ENCODE measurements at places on chromosomes 7 and 10.
A peak's percentile ranks its signal among the peaks of the same experiment; 100 is the strongest.

GRCh38 chr7:74399006-74399405, 54.7 kb upstream of the GTF2IRD1 start:
- no peak for DNase-seq

- no peak for DNase-seq
These were observed 301.9 kb upstream of the DGKB start for GRCh38 chr7:15204421-15204820.

DNA sequence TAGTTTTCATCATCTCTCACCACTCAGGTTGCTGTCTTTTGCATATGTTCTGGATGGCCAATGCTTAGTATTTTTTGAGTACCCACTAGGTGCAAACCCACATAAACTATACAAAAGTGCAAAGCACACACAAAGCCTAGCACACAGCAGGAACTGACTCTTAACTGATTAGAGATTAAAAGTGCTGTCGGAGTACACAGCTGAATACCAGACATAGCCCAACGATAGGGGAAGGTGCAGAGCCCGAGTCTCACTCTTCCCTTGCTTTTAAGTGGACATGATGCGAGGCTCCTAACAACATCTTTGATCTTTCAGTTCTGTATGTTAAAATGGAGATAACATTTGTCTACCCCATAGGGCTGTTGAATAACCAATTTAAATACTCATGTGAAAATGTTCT, 90.8 kb downstream of the DPY19L1 start:
- no peak for DNase-seq

DNA sequence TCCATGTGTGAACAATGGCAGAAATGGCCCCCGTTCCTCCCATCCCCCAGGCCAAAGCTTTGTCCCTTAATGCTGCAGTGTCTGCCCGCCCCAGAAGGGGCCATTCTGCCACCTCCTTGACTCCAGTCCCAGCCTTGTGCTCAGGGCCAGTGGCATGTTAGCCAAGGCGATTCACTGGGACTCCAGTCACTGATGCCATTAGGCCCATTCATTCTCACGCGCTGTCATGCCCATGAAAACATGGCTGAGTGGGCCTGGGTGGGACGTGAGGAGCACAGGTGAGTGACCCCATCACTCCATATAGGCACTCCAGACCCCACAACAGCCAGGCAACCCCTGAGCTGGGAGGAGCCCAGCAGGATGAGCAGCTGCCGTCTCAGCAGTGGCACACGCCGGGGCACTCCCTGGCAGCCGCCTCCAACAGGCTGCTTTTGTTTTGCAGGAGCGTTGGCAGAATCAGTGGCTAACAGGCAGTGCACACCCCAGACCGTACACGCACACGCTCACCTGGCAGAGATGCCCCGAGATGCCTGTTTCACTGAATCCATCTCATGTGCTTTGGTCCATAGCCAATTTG, 79.5 kb downstream of the TCERG1L start:
- DNase-seq = no peak

- no peak for DNase-seq
These were observed 48.8 kb downstream of the COL26A1 start for GRCh38 chr7:101411508-101411874.

- peak; percentile 60 for DNase-seq
These were observed 82.6 kb downstream of the PTPRE start for GRCh38 chr10:127989481-127990012.

GRCh38 chr10:91582153-91582554, 50.7 kb downstream of the PPP1R3C start:
- DNase-seq = no peak

- no peak for DNase-seq
These were observed 2.3 kb downstream of the HDAC9 start for GRCh38 chr7:18497800-18498199.

DNA sequence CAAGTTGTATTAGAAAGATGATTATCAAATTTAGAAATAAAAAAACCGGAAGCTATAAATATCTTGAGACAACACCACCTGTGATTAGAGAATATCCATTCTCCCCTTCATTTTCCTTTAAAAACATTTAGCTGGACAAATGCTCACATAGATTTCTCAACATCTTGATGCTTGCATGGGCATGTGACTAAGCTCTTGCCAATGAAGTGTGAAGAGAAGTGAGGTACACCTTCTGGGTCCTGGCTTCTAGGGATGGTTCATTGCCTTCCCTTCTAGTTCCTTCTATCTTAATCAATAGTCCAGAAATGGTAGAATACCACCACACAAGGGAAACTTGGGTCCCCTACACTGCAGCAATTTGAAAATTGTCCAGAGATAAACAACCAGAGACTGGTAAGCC, 41.0 kb downstream of the WAPL start:
- DNase-seq = no peak

- no peak for DNase-seq
These were observed 121.9 kb upstream of the RET start for GRCh38 chr10:42954766-42955492.

DNA sequence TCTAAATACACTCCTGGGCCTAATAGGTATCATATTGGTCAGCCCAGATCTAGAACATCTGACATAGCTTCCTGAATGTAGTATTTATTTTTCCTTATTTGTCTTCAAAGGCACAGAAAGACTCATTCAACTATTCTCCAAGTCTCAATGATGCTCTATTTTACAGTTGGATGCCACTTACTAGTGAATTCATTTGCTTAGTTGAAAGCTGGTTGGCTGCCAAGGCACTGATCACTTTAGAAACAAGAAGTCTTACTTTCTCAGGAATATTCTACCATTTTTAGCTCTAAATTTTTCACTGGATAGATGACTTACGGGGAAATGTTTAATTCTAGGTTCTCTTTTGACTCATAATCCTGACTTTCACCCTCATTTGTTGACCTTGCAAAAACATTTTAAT, 863.4 kb downstream of the SORCS1 start:
- DNase-seq = peak; percentile 4

GRCh38 chr10:84342584-84342983, 14.2 kb downstream of the CCSER2 start:
- DNase-seq = no peak

- no peak for DNase-seq
These were observed 20.5 kb downstream of the TRPV5 start for GRCh38 chr7:142913051-142913450.

DNA sequence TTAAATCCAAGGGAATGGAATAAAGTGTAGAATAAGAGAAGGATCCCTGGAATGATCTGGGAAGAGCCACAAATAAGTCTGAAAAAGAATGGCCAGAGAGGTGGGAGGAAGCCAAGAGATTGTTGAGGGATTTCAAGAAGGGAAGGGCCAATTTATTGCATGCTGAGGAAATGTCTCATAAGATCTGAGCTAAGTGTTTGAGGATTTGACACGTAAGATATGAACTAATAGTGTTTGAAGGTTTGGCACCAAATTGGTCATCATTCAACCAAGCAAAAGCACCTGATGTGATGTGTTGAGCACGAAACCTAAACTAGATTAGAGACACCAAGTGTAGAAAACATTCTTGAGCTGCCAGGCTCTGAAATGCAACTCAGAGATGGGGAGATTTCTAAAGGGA, 97.9 kb downstream of the TSPAN12 start:
- DNase-seq = no peak

DNA sequence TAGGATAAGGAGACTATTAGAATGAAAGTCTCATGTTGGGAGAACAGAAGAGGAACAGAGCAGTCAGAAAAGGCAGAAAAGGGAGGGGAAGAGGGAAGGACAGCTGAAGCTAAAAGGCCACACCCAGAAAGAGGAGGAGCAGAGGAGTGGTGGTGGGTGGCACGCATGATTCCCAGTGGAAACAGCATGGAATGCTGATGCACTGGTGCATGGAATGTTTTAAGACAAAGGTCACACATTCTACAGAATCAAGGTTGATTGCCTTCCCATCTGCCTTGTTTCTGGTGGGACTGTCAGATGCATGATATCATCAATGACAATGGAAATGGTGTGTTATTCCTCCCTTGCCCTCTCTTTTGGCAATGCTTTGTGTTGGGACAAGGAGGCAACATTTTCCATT, 285.4 kb upstream of the MKI67 start:
- DNase-seq = no peak

DNA sequence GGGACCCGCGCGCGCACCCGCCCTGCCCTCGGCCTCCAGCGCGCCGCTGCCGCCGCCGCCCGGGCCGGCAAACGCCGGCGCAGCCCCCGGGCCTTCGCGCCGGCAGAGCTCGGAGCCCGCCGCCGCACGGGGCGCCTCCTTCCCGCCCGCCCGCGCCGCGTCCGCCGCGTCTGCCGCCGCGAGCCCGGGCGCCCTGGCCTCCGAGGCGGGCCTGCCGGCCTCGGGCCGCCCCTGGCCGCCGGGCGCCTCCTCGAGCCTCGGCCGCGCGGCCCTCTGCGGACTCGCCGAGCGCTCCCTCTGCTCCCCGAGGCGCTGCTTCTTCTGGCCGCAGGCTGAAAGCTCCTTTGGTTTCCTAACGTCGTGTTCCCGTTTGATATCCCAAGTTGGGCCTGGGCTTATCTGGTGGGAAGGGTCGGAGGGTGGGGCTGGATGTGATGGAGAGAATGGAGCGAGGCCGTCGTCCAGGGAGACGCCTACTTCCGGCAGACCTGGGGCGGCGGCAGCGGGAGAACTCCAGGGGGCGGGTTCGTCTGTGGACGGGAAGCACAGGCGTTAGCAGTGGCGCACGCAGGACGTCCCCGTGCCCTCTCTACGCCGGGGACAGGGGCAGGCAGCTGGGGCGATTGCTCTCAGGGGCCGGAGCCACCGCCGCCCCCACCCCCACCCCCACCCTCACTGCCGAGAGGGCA, 221.0 kb downstream of the PHTF2 start:
- peak; percentile 93 for DNase-seq

GRCh38 chr7:99371376-99371920, 3.1 kb upstream of the ARPC1B start:
- no peak for DNase-seq

DNA sequence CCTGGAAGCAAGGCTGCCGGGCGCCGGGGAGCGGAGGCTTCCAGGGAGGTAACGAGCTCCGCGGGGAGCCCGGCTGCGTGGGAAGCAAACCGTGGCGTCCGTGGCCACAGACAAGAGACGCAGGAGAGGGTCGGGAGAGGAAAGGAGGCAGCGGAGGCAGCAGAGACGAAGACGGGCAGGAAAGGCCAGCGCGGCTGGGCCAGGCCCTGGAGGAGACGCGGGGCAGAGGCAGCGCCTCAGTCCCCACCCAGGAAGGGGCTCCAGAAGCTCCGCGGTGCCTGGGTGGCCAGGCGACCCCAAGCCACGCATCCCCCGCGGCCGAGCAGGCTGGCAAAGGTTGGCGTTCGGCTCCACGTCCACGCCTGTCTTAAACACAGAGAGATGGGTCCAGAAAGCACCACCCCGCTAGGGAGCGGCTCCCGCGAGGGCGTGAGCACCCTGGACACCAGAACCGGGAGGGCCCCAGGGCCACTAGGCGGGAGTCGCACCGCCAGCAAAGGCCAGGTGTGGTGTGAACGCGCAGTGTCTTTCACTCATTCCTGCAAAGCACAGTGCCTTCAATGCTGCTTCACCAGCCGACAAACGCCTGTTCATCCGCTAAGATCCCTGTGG, 97.3 kb downstream of the PTPRN2 start:
- DNase-seq = no peak

DNA sequence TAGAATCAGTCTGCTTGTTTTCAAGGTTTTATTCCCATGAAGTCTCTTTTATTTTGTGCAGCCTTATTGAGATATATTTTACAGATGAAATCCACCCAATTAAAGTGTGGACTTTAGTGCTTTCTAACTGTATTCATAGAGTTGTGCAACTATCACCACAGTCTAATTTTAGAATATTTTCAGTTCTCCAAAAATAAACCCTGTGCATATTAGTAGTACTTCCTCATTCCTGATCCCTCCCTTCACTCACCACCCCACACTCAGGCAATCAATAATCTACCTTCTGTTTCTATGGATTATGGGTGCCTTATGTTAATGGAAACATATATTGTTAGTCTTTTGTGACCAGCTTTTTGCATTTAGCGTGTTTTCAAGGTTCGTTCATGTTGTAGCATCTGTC, 185.7 kb upstream of the TMEM72 start:
- no peak for DNase-seq

GRCh38 chr10:22754296-22754695, 39.9 kb upstream of the PIP4K2A start:
- DNase-seq = no peak

DNA sequence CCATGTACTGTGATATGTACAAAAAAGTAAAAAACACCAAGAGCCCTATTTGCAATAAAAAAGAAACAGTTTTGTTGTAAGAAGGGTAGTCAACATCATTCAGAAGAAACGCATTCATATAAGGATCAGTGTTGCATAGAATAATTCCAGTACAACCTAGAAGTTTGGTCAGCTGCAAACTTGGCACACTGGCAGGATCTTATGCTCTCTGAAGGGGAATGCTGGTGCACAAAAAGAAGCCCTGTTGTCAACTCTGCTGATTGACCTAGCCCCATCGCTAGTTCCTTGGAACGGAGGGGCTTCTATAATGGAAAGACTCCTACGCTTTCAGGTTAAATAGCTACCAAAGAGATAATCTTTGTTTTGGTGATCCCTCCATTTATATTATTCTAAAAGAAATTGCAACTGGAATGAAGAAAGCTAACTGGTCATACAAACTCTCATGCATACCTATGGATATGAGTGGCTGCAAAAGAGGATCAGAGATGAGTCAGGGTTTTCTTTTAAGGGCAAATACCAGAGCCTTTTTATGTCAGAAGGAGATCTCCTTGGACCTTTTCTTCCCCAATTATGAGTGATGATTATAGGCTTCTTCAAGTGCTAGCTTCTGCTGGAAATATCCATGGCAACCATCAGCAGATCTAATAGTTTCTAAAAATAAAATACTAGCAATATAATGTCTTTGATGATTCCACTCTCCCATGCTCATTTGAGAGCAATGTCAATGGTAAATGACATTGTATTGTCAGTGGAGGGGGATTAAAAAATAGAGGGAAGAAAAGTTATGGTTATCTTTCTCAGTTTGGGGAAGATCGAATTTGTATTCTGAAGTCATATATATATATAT, 312.4 kb upstream of the CACNA2D1 start:
- peak; percentile 37 for DNase-seq
